Activated CD4-positive, alpha-beta memory T cell treated with anti-CD3 and anti-CD28 coated beads for 36 hours (primary cell): ENCODE measurements at places on chromosomes 1 and 21.
A peak's percentile ranks its signal among the peaks of the same experiment; 100 is the strongest.

- no peak for DNase-seq
Measured at GRCh38 chr1:237013608-237014007, 9.4 kb upstream of the MT1HL1 start.

GRCh38 chr1:89605692-89606091 lies 27.2 kb upstream of the LRRC8C start:
- DNase-seq, result no peak

GRCh38 chr1:166253076-166253779 lies 86.4 kb upstream of the FAM78B start:
- no peak for DNase-seq

GRCh38 chr1:112718691-112719418 lies 3.7 kb upstream of the PPM1J start:
- peak; percentile 85 for DNase-seq

DNA sequence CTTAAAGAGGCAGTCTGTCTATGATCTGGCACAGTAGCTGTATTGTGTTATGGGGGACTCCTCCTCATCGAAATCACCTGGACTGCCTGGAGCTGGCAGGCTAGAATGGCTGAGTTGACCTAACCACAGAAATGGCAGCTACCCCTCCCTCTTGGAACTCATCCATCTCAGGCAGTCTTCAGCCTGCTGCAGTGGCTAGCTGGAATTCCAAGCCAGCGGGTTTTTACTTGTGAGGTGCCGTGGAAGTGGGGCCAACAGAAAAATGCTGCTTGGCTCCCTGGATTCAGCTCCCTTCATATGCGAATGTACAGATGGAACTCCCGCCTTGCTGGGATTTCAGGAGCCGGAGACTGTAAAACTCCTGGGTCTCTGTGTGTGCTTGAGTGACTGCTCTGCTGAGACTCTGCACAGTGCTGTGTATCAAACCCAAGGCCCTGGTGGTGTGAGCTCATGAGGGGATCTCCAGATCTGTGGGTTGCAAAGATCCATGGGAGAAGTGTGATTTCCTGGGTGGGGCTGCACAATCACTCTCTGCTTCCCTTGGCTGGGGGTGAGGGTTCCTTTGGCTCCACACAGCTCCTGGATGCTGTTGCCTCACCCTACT lies 316.9 kb downstream of the CTH start:
- DNase-seq, result no peak

DNA sequence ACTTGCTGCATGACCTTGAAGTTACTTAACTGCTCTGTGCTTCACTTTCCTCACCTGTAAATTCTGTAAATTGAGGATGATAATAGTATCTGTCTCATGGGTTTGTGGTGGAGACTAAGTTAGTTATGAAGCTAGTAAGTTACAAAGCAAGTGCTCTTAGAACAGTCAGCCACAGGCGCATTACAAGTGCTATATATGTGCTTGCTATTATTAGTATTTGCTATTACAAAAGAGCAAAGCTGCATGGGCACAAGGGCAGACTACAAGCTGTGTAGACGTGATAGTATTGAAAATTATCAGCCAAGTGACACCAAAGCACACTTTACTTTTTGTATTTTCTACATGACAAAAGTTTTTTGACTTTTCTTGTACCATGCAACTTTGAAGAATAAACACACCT lies 150.9 kb upstream of the CTTNBP2NL start:
- no peak for DNase-seq

- DNase-seq, result no peak
Measured at GRCh38 chr1:7013833-7014639, 228.8 kb downstream of the CAMTA1 start.

DNA sequence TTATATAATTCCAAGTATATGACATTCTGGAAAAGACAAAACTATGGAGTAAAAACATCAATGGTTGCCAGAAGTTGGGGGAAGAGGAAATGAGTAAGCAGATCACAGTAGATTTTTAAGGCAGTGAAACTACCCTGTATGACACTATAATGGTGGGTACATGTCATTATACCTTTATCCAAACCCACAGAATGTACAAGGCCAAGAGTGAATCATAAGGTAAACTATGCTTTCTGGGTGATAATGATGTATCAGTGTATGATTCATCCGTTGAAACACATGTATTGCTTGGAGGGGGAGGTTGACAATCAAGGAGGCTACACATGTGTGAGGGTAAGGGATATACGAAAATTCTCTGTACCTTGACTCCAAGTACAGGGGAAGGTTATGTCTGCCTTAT lies 862.7 kb downstream of the PLA2G4A start:
- DNase-seq, result no peak

DNA sequence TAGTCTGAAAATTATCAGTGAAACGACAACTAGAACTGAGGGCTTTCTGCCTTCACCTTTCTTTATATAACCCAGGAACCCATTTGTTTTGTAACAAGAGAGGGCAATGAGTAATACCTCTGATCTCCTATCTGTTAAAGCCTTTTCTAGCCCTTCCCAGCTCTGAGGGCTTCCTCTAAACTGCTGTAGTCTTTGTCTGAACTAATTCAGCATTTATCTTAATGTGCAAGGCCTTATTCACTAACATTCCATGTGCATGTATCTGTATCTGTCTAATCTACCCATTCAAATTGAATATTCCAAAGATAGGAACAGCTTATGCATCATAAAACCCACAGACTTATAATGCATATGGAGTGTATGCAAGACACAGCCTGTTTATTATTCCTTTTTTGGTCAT lies 167.1 kb downstream of the LYPLAL1 start:
- no peak for DNase-seq

- DNase-seq, result no peak
Measured at GRCh38 chr1:8073112-8073855, 47.2 kb upstream of the ERRFI1 start.

- DNase-seq, result no peak
Measured at GRCh38 chr21:43006874-43007208, 32.5 kb downstream of the PKNOX1 start.

DNA sequence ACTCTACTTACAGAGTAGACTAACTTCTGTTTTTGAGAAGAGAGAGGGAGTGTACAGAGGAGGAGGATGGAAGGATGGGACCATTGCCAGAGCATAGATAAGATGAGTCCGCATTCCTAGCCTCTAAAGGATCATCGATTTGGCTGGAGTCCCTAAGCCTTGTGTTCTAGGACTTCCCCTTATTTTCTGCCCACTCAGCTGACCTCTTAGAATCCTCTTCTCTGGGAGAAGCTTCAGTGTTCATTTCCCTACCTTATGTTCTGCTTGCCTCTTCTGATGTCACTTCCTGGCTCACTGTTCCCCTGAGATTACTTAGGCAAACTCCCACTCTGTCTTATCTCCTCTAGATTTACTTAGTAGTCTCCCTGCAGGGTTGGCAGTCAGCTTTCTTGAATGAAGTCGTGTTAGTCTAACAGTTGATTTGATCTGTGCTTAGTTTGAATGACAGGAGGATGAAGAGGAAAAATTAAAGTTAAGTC lies 156.7 kb downstream of the SYT2 start:
- no peak for DNase-seq

GRCh38 chr1:226698659-226699058 lies 40.4 kb downstream of the ITPKB start:
- no peak for DNase-seq

DNA sequence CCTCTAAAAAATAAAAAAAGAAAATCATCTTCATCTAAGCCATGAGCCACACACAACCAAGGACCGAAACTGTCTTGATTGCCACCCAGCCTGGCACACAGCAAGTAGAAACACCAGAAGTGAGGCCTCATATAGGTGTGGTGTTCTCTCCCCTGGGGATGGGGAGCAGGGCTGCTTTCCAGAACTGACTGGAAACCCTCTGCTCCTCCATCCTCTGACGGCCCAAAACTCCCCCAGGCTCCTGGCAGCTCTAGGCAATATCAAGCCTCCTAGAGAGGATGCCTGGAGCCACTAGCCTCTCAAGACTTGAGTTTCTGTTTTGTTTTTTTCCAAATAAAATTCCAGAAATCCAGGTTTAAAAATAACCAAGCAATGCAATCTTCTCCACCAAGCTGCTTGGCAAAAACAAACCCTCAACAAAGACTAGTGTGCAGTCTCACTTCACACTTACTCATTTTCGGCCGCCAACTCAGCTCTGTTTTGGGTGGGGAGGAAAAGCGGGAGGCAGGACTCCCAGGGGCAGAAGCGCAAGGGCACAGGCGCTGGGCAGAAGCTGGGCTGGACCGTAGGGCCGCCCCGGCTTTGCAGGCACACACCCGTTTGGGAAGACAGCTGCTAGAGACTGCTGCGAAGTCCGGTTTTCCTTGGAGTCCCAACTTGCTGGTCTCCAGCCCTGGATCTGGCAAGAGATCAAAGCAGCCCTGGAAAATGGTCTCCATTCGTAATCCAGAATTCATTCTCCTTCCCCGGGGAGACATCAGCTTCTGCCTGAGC lies 78.2 kb upstream of the CAPZB start:
- DNase-seq, result no peak

DNA sequence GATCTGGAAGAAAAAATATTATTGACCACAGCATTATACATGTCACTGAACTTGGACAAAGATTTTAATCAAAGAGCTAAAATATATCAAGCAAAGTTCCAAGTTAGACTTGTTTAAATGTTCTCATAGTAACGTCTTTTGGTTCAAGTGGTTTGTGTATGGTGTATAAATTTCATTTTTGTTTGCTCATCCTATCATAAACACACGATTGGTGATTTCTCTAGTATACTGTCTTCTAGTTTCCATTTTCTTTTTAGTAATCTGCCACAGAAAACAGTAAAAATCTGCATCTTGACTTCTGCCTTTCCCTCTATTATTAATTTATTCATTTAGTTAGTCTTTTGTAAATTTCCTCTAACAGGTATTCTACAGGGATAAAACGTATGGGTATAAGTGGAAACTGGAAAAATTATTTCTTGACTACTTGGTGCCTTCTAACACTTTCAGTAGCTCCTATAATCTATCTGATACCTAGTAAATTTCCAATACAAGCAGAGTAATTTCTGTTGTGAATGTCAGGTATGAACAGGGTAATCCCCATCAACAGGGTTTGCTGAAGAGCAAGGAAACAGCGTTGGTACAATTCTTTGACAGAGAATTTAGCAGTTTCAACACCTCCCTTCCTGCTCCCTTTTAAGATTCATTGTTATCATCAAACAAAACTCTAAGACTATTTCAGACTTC lies 268.0 kb downstream of the PTPRC start:
- DNase-seq, result no peak

GRCh38 chr21:39602076-39602689 lies 10.6 kb upstream of the B3GALT5 start:
- no peak for DNase-seq

DNA sequence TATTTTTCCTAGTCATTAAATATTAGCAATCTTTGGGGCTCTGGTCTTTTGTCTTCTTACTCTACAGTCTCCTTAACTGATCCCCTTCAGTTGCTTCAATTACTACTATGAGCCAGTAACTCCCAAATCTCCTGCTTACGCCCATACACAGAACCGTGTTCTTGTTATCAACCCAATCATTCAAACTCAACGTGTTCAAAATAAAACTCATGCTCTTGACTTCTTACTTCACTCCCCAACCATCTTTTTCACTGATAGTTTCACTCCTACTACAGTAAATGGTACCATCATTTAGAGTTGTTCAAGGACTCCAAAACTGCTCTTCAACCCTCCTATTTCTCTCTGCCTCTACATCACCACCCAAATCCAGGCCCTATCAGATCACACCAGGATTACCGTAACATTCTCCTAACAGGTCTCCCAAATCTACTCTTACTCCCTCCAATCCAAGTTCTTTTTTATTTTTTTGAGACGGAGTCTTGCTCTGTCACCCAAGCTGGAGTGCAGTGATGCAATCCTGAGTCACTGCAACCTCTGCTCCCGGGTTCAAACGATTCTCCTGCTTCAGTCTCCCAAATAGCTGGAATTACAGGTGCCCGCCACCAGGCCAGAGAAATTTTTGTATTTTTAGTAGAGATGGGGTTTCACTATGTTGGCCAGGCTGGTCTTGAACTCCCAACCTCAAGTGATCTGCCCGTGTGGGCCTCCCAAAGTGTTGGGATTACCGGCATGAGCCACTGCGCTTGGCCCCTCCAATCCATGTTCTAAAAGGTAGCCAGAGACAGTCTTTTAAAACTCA lies 3.0 kb downstream of the YARS1 start:
- DNase-seq, result no peak

DNA sequence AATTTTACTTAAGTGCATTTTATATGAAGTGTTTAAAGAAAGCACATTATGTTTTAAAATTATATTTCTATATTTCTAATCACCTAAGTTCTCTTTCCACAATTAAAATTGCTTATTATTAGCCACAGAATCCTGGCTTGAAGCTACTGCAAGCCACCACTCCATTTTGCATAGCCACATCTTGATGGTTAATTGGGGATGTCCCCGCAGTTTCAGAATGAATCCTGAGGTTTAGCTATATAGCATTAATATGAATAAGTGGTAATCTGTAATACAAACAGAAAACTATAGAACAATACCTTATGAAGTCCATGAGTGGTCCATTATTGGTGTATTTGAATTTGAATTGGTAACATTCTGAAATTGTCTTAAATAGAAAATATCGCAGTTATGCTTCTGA lies 11.6 kb upstream of the GOLPH3L start:
- peak; percentile 49 for DNase-seq

DNA sequence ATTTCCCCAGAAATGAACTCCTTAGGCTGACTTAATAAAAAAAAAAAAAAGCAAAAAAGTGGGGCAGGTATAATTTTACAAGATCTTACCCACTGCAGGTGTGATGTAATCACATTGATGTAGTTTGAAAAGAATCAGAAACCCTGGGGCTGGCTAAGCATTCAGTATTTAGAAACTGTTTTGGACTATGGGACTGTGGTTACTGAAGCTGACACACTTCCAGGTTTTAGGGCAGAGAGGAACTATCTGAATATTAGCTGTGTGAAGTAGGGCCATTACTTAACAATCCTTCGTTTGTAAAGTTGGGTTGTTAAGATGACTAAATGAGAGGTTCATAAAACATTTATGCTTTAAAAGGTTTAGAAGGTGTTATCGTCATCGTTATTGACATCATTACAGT lies 165.3 kb downstream of the FASLG start:
- DNase-seq, result no peak

GRCh38 chr1:166167572-166167925 lies 748 bp upstream of the FAM78B start:
- no peak for DNase-seq

DNA sequence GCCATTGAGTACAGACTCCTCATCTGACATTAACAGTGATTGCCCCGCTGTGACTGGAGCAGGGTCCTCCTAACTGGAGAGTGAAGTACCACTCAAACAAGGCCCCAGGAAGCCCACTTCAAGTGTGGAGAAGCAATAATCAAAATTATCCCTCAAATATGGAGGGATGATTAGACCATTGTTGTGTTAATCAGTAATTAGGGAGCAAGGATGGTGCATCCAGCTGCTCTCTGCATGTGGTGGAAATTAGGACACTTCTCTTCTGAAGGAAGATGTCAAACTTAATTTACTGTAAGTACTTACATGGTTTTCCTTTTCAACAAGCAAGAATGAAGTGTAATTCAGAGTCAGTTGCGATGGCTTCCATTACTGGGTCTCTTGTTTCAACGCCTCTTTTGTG lies 3.4 kb upstream of the ZP4 start:
- no peak for DNase-seq

- no peak for DNase-seq
Measured at GRCh38 chr21:46089285-46089684, 8.6 kb upstream of the COL6A2 start.
